Stimulated activated CD4-positive, alpha-beta T cell treated with anti-CD3 and anti-CD28 coated beads, TNF-alpha, amount 100 ng/mL, for 48 hours (primary cell): ENCODE measurements at places on chromosomes 6 and 20.

DNA sequence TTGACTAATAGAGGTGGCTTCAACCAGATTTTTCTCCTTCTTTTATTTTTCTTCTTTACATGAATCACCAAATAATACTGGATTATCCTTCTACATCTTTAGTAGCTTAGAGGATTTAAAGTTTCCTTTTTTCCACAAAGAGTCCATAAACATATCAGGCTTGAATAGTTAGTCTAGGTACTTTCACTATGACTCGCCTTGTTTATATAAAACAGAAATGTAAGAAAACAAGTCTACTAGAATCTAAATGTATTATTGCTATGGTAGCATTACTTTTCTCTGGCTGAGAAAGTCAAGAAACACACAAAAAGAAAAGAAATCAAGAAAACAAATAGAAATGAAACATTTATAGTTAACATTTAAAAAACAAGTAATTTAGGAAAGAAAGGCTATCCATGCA, 215.2 kb downstream of the PTPRK start:
- no peak for DNase-seq

GRCh38 chr6:11288065-11288464, 55.6 kb upstream of the NEDD9 start:
- DNase-seq = no peak

GRCh38 chr6:151681433-151682059, 125.9 kb upstream of the ESR1 start:
- DNase-seq = no peak

GRCh38 chr20:20710443-20711315, 1.8 kb downstream of the RALGAPA2 start:
- no peak for DNase-seq

DNA sequence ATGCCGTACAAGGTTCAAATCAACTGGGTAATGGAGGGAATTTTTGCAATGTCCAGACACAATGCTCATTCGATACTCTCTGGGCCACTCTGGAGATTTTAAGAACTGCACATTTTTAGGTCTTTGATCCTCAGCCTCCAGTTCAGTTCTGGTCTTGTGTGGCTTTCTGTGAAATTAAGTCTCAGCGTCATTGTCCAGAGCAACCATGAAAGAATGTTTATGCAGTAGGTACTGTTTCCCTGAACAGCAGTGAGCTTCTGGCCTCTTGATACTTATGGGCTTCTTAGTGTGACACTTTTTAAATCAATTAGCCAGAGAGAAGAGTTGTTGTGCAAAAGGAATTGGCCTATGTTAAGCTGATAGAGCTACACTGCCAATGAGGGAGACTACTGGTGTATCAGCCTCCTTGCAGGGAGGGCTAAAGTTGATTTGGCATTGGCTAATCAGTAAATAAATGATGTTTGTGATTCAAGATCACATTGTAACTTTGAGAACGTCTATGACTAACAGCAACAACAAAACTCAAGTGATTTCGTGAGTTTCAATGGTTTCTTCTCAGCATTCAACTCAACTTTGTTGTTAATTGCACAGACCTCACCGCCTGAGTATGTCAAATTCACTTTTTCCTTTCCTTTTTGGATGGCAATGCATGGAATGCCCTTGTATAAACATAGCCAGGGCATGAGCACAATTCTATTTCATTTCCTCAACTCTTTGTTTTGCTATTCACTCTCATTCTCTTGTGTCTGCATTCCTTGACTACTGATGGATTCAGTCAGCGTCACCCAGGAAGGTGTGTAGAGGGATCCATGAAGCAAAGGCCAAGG, 85.1 kb downstream of the GJA1 start:
- DNase-seq = no peak

GRCh38 chr6:35073211-35073610, 67.9 kb downstream of the TCP11 start:
- DNase-seq = no peak

GRCh38 chr20:64161356-64162238, 2.7 kb upstream of the MYT1 start:
- DNase-seq = no peak

DNA sequence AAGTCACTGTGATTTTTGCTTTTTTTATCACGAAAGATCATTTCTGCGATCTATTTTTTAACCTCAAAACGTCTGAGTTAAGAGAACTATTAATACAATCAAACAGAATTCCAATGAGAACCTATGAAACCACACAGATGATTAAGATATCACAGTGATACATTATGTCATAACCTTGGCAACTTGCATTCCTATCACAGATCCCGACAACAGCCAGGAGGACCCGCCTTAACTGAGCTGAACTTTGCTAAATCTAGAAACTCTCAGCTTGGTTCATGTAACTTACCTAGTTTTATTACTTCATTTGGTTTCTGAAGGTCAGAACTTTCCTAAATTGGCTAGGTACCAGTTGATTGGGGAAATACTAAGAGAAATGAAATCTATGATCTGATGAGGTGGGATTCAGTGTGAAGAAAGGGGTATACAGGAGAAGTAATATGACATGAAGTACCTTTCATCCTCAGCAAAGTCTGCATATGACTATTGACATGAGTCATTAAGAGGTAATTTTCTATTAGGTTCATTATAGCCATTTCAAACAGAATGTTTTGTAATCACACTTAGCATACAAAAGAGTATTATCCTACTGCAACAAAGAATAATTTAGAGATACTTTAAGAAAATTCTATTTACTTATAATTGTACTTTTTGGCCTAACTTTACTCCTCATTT, 11.2 kb downstream of the LYRM4 start:
- no peak for DNase-seq

- no peak for DNase-seq
Observed at GRCh38 chr6:16153211-16153820, 24.4 kb downstream of the MYLIP start.

DNA sequence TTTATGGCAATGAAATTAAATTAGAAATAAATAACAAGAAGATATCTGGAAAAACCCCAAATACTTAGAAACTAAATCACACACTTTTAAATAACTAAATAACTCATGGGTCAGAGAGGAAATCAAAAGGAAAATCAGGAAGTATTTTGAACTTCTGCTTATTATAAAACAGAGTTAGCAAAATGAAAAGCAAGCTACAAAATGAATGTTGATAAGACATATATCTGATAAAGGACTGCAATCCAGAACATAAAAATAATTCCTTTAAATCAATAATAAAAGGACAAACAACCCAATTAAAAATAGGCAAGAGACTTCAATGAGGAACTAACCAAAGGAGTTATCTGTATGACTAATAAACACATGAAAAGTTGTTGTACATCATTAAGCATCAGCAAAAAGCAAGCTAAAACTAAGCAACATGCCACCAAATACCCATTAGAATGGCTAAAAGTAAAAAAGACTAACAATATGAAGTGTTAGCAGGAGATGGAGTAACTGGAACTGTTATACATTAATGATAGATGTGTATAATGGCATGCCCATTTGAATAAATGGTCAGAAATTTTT, 38.9 kb upstream of the STMND1 start:
- no peak for DNase-seq
